Progenitor cell of endocrine pancreas (in vitro differentiated cells): ENCODE measurements at places on chromosomes 2 and 18.

DNA sequence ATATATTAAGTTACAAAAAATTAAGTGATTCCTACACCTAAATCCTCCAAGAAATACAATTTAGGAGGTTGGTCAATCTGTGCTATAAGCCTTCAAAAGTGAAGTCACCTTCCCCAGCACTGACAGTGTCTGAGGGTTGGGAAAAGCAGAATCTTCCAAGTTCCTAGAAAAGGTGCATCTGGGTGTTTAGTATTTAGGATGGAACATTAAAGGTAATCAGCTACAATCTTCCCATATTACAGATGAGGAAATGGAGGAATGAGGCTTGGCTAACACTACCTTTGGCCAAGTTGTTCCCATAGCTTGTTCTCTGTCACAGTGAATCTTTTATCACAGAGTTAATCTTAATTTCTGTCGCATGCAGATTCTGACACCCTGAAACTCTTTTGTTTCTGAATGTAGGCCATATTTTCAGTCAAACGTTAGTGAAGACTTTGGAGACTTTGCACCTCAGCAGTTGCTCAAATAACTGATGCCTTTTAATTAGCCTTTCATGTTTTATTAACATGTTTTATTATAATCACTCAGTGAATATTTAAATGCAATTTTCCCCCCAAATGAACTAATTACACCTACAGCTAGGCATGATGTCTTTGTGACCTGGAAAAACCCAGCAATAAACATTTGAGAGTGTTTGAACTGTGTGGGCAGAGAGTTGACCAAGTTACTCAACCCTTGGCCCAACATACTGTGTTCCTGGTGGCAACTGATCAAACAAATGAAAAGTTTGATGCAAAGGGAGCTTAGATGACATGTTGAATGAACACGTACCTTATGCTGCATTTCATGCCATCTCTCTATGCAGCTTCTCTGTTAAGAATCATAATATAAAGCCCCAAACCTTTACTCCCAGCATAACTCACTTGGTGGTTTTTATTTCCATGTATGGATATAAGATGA, 17.6 kb downstream of the FN1 start:
- DNase-seq = no peak

DNA sequence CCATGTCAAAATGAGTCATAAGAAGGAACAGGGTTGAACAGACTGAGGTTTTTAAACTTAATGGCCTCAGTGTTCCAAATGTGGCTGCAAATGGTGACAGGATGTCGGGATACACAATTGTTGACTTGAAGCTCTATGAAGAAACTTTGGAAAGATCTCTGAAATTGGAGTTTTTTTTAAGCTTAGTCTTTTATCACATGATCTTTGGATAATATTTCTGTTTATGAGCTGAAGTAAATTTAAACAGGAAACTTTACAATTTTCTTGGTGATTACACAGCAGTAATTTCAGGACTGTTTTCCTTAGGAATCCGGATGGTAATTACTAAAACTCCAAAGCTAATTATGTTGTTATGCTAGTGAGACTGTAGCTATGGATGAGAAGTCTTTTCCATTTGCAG, 199.1 kb upstream of the NRXN1 start:
- DNase-seq = no peak

DNA sequence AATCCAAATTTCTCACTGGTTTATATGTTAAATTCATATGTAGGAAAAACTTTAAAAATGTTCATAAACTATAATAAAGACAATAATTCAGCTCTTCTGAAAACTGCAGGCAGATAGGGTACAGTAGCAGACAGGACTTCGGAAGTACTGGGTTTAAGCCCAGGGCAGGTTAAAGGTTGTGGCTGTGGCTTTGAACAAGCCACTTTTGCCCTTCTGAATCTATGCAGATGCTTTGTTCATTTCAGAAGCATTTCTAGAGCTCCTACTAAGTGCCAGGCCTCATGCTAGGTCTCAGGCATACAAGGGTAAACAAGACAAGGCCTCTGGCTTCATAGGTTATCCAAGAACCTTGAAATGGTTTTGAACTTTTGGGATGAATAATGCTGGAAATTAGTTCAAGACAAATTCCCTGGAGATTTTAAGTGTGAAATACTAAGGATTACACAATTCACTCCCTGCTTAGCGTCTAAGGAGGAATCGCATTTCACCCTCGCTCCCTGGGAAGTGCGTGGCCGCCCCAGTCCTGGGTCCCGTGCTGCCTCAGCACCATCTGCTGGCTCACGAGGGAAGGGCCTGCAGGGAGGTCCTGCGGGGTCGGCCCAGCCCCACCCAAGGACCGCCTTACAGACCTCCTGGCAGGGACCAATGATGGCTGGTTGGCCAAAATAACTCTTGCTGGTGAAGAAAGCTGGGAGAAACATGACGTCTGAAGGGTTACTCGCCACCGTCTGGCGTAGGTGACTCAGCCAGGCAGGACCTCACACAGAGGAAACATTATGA, 67.7 kb upstream of the L3MBTL4 start:
- peak; percentile 57 for DNase-seq

- DNase-seq = no peak
These were observed 26.1 kb downstream of the SLC14A1 start for GRCh38 chr18:45749918-45750689.

DNA sequence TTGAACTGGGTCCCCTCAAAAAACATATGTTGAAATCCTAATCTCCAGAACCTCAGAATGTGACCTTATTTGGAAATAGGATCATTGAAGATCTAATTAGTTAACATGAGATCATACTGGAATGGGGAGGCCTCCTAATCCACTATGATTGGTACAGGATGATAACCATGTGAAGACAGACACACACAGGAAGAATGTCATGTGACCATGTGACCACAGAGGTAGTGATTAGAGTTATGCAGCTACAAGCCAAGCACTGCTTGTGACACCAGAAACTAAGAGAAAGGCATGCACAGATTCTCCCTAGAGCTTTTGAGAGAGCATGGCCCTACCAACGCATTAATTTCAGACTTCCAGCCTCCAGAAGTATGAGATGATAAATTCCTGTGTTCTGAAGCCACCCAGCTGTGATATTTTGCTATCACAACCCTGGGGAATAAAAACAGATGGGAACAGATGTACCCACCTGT, 47.0 kb upstream of the TGIF1 start:
- DNase-seq = no peak

DNA sequence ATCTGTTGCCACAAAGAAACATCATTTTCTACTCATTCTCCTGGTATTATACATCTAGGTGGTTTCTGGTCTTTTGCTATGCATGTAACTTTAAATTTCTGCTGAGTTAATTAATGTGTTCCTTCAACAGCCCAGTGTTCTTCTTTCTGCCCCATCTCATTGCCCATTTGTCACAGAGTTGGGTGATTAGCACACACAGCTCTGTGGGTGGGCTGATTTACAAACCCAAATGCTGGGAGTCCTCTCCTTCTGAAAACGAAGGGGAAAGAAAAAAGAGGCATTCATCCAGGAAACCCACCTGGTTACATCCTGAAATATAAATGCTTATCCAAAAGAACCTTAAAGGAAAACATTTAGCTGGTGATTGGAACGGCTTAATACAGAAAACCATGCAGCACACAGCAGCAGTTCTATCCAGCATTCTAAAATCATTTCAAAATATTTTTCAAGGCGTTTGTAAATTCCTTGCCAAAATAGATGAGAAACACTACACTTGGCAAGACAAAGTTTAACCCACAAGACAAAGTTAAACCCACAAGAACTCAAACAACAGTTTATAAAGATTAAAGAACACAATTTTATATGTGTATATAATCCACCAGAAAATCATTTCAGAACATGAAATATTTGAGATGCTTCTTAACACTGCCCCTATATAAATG, 177.9 kb downstream of the ANTXR1 start:
- DNase-seq = no peak

- no peak for DNase-seq
These were observed 1.3 kb upstream of the PNO1 start for GRCh38 chr2:68156419-68156818.

DNA sequence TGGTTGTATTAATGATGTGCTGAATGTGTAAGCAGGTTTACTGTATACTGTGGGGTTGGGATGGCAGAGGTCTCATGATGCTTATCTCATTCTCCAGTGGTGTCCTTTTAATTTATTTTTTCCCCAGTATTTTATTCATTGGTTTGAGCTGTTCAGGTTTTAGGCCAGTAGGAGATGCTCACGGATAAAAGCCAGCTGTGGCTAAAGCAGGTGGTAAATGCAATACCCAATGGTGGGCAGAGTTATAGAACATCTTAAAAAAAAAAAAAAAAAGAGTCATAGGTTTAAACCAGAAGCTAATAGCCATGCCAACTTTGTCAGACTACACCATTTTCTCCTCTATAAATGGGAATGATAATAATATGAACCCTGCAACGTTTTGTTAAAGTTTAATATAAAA, 57.8 kb upstream of the NEUROD1 start:
- DNase-seq = no peak

GRCh38 chr2:86019121-86019520, 86.6 kb downstream of the POLR1A start:
- DNase-seq = no peak
